Neural progenitor cell (in vitro differentiated cells): ENCODE measurements at places on chromosomes 5 and 9.

DNA sequence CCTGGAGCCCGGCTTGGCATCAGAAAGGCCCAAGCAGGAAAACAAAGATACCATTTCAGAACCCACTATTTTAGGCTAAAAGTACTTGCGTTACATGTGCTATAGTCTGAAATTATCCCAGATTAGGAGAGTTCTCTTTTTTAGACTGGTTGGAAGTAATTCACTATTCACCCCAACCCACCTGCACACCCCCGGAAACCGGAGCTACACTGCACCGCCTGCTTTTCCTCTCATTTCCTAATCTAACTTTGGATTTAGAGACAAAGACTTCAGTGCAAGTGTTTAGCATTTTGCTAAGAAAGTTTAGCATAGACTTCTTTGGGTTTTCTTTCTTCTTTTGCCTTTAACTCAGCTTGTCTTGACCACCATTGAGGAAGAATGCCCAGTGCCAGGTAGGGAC, 79.2 kb downstream of the SECISBP2 start:
- no peak for DNase-seq

DNA sequence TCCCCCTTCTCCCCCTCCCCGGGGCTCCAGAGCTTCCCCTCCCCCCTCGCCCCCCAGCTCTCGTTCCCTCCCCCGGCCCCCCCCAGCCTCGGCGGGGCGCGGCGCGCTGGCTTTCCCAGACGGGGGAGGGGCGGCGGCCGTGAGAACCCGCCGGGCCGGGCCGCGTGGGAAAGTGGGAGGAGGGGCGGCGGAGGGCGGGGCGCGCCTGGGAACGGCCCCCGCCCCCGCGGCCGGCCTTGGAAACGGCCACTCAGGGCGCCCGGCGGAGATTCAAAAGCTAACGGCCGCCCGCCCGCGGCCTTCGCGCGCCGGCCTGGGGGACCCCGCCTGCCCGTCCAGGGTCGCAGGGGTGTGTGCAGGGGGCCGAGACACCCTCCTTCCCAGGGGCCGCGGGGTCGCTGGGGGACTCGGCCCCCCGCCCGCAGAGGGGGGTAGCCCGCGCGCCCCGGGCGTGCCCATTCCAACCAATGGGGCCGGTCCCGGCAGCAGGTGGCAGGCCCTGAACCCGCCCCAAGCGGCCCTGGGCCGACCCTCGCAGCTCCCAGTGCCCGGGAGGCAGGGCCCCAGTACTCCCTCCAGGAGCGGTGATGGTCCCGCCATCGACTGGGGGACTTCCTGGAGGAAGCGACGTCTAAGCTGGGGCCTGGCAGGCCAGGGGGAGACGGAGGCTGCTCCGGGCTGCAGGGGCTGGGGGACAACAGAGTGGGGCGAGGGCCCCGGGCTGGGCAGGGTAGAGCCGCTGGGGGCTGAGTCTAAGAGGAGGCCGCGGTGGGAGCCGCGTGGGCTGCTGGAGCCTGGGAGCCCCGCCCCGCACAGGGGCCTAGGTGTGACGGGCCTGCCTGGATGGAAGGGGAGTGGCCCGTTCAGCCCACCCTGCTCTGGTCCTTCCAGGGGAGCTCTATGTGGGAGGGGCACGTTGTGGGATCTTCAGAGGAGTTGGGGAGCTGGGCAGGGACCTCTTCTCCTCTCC, 14.2 kb upstream of the NRARP start:
- peak; percentile 81 for DNase-seq

DNA sequence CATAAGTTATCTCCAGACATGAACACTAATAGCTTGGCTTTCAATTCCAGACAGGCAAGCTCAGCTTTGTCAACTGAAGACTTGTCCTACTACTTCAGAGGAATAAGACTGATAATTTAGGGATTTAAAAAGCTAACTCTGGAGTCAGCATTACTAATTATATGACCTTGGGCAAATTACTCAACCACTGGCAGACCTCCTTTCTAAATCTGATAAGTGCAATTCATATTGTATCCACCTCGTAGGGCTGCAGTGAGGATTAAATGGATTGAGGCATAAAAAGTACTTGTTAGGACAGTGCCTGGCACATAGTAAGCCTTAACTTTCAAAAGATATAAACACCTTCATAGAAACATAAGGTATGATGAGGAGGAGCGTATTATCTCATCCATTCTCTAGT, 104.4 kb downstream of the KLHL3 start:
- no peak for DNase-seq

DNA sequence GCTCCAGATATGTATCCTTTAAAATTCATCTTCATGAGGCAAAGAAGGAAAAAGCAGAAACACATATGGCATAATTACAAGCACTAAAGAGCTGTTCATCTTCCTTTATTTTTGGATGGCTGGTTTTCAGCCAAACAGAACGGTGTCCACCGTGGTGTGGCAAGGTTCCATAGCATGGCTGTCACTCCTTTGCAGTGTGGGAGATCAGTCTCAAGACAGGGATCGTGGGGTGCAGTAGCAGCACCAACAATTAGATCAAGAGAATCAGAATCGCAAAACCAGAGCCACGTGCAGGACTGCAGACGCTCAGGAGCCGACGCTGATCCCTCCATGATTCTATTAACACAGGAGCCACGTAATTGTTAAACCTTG, 79.5 kb downstream of the SEMA4D start:
- no peak for DNase-seq

- no peak for DNase-seq
Measured at GRCh38 chr9:84793251-84793650, 123.7 kb downstream of the NTRK2 start.

GRCh38 chr5:66041627-66042026, 102.5 kb upstream of the SREK1 start:
- no peak for DNase-seq

DNA sequence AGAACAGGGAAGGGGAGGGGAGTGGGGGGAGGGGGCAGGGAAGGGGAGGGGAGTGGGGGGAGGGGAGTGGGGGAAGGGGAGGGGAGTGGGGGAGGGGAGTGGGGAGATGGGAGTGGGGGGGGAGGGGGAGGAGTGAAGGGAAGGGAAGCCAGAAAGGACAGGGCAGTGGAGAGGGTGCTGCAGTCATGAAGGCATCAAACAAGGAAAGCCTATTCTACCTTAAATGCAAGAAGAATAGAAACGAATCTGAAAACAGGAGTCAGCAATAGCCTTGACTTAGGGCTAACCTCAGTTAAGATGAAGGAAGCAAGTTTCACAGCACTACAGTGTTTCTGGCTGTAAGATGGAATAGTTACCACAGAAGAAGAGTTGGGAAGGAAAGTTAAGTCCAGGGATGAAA, 59.5 kb downstream of the CAMSAP1 start:
- no peak for DNase-seq

- DNase-seq: no peak
Measured at GRCh38 chr9:127143920-127144465, 21.6 kb upstream of the ANGPTL2 start.

DNA sequence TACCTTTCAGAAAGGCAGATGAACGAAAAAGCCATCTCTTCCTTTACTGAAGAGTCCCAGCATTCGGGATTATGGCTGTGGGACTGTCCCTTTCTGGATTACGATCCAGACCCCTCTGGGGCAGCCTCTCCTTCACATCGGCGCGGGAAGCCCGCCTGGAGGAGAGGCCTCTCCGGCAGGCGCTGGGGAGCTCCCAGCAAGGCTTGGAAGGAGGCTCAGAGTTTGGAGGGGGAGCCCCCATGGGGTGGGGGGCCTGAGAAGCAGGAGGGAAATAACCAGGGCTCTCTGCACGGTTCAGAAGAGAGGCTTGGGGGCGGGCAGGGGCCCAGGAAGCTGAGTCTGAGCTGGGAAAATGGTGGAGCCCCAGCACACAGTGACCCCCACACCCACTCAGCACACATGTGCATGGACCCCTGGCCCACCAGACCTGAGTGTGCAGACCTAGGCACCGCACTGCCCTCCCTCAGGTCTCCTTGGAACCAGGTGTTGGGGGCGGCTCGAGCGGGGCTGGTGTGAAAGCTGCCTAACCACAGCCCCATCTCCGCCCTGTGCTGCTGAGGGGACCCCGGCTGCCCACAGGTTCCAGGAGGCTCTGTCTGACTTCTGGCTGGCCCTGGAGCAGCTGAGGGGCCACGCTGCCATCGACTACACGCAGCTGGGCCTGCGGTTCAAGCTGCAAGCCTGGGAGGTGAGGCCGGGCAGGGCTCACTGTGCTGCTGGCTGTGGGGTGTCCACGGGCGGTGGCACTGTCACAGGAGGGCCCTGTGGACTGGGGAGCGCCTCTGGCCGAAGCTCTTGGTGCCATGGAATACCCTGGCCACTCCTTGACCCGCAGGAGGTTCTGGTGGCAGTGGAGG, 4.5 kb downstream of the NOXA1 start:
- DNase-seq: no peak

GRCh38 chr5:55864606-55865541, 13.7 kb downstream of the IL31RA start:
- DNase-seq: no peak

GRCh38 chr9:110950041-110950645, 88.1 kb downstream of the LPAR1 start:
- DNase-seq: no peak

- no peak for DNase-seq
Measured at GRCh38 chr9:137318602-137319001, 16.5 kb upstream of the NRARP start.

DNA sequence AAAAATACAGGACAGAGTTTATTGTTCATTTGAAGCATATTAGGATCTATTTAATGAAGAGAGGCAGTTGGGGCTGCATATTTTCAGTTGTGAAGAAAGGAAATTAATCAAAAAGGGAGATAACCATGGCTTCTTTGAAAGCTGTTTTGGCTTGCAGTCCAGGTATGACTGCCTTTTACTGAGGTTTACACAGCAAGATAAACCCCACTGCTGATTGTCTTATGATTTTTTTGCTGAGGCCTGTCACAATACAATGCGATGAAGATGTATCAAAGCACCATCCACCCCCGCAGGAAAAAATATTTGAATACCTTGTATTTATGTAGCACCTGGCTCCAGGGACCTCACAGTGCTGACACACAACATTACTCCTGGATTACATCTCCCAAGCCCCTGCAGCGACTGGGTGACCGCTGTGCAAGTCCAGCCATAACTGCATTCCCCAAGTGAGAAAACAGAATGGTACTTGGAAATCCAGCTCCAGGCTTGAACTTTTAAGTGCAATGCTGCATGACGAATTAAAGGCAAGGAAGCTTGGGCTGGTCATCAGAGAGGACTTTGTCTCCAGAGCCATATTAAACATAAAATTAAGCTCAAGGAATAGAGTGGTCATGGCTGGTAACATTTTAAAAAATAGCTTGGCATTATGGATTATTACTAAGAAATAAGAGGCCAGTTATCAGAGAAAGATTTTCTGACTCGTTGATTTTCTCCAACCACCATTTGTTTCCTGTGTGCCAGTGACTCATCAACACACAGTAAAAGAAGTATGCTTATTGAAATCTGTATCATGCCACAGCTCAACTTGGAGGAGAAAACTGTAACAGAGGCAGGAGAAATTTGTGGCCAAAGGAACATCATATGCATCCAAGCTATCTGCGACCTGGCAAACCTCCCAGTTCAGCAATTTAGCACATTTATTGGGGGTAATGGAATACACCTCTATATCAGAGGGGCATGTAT, 374.2 kb downstream of the MAN2A1 start:
- no peak for DNase-seq

DNA sequence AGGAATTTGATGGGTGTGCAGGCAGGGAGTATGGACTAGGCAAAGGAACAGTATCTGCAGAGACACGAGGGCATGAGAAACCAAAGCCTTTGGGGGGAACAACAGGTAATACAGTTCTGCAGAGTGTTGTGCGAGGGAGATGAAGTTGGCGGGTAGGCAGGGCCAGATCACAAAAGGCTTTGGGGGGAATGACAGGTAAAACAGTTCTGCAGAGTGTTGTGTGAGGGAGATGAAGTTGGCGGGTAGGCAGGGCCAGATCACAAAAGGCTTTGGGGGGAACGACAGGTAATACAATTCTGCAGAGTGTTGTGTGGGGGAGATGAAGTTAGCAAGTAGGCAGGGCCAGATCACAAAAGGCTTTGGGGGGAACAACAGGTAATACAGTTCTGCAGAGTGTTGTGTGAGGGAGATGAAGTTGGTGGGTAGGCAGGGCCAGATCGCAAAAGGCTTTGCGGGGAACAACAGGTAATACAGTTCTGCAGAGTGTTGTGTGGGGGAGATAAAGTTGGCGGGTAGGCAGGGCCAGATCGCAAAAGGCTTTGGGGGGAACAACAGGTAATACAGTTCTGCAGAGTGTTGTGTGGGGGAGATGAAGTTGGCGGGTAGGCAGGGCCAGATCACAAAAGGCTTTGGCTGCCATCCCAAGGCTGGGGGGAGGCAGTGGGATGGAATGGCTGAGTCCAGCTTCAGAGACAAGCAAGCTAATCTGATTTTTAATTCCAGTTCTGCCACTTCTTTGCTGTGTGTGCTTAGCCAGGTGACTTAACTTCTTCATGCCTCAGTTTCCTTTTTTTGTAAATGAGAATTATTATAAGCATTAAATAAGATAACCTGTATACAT, 33.0 kb downstream of the FRMPD1 start:
- no peak for DNase-seq

DNA sequence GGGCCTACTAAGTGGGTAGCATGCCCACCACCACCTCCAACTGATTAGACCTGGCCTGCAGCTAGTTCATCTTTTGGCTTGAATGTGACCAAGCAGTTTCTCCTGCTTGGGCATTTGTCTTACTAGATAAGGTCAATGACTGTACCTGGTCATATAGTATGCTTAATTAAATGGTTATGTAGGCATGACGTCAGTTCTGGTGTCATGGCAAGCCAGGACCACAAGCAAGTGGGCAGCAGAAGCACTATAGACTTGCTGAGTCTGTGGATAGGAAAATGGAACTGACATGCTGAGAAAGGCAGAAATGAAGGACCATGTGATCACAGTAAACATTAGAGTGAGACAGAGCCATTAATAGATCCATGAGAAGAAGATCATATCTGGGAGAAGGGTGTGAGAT, 55.6 kb upstream of the C6 start:
- no peak for DNase-seq
